NCI-H774 (cell line): ENCODE measurements at places on chromosomes 13 and 19.

DNA sequence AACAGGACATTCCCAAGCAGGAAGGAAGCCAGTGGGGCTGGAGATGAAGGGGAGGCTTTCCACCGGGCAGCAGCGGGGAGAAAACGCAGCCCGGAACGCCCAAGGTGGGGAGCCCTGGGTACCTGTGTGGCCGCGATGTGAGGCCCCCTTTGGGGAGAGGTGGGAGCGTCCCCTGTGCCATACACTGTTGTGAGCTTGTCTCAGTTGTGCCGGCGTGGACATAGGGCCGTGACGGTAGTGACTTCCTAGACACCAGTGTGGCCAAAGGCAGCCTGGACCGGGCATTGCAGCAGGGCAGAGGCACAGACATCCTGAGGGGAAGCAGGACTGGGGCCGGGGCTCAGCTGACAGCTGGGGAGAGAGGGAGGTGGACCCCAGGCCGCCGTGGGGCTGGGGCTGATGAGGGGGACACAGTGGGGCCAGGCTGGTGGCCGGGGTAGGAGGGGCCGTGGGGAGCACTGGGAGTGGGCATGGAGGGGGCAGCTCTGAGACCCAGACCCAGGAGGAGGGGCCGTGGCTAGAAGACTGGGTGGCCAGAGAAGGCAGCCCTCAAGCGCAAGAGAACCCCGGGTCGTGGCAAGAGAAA, 38.5 kb upstream of the TFDP1 start:
- DNase-seq, result no peak

DNA sequence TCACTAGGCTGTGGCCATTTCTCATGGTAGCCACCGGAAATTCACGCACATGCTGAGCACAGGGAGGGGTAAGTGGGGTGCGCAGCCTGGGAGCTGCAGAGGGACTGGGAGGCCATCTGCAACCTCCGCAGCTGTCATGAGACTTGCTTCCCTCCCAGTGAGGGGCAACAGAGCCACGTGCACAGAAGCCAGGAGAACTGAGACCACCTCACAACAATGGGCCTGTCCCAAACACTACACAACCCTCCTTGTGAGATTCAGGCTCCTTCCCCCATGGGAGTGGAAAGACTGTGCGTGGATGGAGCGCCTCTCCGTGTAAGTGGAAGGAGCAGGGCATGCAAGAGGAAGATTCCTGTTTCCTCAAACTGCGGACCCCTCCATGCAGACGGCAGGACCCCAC, 8.8 kb downstream of the C3 start:
- DNase-seq, result no peak

DNA sequence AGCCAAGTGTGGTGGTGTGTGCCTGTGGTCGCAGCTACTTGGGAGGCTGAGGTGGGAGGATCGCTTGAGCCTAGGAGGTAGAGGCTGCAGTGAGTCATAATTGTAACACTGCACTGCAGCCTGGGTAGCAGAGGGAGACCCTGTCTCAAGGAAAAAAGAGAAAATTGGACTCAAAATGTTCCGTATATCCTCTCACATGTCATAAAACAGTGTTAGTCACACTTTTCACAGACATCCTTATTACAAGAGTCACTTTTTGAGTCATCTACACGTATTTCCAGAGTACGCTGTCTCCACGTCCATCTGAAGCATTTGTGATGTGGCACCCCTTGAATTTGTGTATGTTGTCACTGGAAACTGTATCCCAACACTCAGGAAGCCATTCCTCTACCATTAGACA, 133.0 kb downstream of the SIPA1L3 start:
- DNase-seq, result no peak

- no peak for DNase-seq
Observed at GRCh38 chr19:1365319-1366269, 18.1 kb upstream of the NDUFS7 start.

- no peak for DNase-seq
Observed at GRCh38 chr13:58187881-58188280, 556.3 kb downstream of the PCDH17 start.
